DMS153 (cell line): ENCODE measurements at places on chromosomes 13 and 19.

DNA sequence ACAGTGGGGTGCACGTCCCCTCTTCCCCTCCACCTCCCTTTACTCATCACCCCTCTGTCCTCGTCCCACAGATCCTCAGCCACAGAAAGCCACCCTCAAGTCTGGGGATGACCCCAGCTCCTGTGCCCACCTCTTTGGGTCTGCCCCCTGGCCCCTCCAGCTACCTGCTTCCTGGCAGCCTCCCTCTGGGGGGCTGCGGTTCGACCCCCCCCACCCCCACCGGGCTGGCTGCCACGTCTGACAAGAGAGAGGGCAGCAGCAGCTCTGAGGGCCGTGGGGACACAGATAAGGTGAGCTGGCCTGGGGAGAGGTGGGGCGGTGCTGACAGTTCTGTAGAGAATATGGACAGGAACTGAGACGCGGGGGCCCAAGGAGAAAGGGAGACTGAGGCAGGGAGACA is 11.1 kb downstream of the IRF3 start:
- no peak for DNase-seq

- DNase-seq, result no peak
Observed at GRCh38 chr19:30078381-30078910, 136.4 kb downstream of the URI1 start.

GRCh38 chr13:88675347-88675996 is 1004.3 kb downstream of the SLITRK5 start:
- DNase-seq, result no peak

DNA sequence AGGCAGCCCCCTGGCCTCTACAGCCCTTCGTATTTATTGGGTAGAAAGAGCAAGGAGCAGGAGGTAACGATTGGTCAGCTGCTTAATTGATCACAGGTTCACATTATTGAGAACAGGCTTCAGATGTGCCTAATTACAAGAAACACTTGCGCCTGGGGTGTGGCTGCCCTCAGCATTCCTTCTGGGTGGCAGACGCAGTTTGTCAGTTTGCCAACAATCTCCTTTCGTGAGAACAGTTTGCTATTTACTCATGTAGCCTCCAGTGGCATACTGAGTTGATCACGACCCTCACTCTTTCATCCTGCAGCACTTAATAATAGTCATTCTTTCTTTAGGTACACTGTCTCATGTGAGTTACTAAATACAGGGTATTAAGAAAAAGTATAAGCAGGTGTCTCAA is 985.6 kb downstream of the SLITRK5 start:
- DNase-seq, result no peak

DNA sequence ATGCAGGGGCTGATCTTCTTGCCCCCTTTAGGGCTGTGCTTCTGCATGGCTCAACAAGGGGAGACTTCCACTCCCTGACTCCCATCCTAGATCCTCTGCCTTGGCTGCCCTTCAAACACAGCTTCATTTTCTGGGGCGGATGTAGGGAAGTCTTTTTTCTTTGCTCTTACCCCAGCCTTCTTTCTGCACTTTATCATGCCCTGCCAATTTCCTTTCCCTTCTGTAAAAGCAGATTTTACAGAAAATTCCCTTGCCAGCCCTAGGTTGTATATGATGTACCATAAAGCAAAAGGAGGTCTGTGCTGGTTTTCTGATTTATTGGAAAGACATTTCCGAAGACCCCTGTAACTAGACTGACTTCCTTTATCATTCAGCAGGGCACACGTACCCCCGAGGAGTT is 283.4 kb downstream of the SHISA2 start:
- DNase-seq, result no peak

- no peak for DNase-seq
Observed at GRCh38 chr13:106586648-106587166, 18.8 kb upstream of the ARGLU1 start.

DNA sequence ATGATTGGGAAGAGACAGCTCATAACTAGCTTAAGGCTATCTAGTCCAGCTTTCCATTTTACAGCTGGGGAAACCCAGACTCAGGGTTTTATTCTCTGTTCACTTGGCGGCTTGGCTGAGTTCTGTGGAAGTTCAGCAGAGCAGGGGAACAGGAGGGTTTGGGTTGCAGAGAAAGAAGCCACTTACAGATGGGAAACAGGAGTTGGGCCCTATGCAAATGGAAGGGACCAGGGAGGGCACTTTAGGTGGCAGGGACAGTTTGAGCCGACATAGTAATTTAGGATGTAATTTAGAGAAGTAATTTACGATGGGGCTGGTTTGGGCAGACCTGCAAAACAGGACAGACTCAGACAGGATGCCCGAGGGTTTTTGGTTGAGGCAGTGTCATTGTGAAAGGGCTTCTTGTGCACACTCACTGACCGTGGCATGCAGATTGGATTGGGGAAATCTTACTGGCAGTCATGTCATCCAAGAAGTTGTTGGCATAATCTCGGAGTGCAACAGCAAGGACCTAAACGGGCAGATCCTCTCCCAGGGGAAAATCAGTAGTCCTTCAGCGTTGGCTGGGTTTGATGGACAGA is 47.3 kb upstream of the GPR183 start:
- DNase-seq, result no peak

DNA sequence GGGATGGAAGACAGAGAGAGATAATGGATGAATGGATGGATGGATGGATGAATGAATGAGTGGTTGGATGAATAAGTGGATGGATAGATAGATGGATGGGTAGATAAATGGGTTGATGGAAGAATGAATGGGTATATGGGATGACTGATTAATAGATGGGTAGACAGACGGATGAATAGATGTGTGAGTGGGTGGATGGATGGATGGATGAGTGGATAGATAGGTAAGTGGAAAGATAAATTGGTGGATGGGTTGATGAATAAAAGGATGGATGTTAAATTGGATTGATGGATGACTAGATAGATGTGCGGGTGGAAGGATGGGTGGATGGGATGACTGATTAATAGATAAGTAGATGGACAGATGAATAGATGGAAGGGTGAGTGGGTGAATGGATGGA is 1.4 kb downstream of the CASP14 start:
- no peak for DNase-seq

DNA sequence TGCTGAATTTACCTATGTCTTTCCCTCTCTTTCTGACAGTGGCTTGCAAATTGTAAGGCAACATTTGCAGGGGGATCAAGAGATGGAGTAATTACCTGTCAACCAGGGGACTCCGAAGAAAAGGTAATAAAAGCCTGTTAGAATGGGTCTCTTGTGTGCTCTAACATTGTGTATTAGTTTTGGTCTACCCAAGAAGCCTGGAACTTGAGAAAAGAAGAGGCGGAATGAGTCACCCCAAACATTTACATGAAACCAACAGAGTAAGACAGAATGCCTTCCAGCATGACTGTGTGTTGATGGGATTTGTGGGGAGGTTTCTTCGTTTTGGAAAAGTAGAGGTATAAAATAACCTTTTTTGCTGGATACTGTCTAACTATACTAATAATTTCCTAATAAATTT is 36.7 kb downstream of the ZAR1L start:
- DNase-seq, result no peak
